CD4-positive, CD25-positive, alpha-beta regulatory T cell (primary cell): ENCODE measurements at places on chromosomes 4 and X. TPM values are rescaled to one million over a fixed set of nuclear protein-coding genes. Genes with fewer than 3 reads are reported as not detected.

DNA sequence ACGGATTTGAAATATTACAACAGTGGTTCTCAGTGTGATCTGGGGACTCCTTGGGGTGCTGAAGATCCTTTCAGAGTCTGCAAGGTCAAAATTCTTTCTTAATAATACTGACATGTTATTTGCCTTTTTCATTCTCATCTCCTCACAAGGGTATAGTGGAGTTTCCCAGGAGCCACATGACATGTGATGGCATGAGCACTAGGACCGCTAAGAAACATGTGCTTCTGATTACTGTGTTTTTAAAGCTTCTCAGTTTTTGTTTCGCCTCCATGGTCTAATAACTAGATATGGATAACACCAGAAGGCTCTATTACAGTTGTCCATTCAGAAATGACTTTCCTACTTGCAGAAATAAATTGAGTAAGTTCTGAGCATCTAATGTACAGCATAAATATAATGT, 156.1 kb downstream of the RAB28 start:
- no peaks in the 10 kb centered on the region for H3K27me3 ChIP-seq
- no peaks in the 10 kb centered on the region for H3K4me1 ChIP-seq
- DNase-seq = no peak

DNA sequence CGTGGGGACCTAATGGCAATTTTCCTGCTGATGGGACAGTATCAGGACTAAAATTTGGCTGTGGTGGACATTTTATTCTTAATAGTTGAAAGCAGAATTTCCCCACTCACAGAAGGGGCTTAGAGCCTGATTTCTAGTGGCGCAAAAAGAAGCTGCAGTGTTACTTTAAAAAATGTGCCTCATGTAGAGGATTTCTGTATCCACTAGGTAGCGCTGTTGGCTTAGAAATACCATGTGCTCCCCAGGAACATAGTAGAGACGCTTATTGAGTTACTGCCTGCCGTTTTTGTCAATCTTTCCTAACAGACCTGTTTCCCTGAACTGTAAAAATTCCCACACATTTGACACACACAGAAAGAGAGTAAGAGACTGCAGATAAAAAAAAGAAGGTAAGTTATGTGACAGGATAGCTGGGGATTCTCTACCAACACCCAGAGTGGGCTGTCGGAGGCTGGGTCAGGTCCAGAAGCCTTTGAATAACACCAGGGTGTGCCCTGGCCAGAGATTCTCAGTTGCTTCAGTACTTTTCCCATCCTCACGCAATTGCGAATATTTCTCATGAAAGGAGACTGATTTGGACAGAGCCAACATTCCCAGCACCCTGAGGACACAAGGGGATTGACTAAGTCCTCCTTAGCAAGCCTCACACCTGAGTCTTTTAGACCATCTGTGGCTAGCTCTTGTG, 88.4 kb downstream of the ZXDA start:
- no peaks in the 10 kb centered on the region for H3K4me1 ChIP-seq
- H3K36me3 ChIP-seq = no peaks in the 10 kb centered on the region
- no peak overlapping the region for H3K27ac ChIP-seq
- no peak overlapping the region for H3K4me3 ChIP-seq

Gene PPBP
- 0.29 TPM for polyA plus RNA-seq

Gene CDKL2
- 0.07 TPM for polyA plus RNA-seq

DNA sequence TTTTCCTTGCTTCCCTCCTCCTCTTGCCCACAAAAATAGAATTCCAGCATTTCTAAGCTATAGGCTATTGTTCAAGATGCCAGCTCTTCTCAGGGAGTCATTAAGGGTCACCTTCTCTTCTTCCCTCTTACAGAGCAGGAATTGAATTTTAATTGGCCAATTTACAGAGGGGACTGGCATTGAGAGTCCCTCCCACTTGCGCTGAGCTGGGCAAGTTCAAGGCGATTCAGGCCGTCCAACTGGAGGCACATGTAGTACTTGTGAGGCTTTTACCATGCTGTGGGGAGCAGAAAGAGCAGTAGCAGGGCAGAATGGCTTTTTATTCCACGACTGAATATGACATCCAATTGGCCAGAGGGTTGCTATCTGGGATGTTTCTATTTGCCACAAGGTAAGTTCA, 181.9 kb downstream of the SOWAHB start:
- DNase-seq = no peak
- H3K27ac ChIP-seq = no peak overlapping the region
- no peak overlapping the region for H3K4me3 ChIP-seq
- H3K27me3 ChIP-seq = peaks cover 11% of the 10 kb centered on the region
